ENCODE measurements at places on chromosomes 4 and X.

DNA sequence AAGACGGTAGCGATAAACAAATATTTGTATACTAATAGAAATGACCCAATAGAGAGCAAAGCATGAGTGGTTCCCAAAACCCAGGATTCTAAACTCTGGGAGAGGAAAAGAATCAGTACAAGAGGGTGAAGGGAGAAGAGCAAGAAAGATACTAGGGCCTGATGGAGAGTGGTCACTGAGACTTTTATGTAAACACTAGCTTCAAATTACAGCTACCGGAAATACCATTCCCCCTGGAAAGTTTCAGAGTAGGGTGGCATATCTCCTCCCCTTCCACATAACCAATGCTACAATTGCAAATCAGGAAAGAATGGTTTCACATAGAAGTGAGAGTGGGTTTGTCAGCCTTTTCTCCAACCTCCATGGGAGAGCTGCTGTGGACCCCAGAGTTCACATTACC is 77.1 kb downstream of the EIF4E start:
- peak; percentile 42 for DNase-seq

DNA sequence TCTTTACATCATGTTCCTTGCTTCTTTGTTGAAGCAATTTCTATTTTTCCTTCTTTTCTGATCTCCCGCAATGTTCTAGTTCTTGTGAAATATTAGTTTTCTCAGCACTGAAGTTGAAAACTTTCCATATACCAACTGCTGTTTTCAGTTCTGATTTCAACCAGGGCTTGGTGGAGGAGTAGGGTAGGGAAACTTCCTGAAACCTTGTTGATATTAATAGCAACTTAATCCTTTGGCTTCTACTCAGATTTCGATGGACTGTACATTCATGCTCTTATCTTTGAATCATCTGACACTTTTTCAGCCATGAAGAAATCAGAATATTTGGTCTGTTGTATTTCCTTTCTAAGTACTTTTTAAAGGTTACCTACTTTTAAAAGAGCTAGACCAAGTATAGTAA is 315.8 kb downstream of the RPA4 start:
- DNase-seq: no peak

DNA sequence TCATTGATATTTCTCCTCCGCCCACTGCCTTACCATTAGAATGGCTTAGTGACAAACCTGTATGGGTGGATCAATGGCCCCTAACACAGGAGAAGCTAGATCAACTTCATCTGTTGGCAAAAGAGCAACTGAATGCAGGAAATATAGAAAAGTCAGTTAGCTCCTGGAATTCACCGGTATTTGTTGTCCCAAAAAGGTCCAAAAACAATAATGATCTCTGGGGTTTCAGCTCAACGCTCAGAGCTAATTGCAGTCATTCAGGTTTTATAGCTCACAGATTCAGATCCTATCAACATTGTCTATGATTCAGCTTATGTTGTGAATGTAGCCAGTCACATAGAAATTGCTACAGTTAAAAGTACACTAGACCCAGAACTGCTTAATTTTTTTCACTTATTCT is 124.0 kb upstream of the ZCCHC13 start:
- no peak for DNase-seq

GRCh38 chrX:17164079-17164478 is 210.9 kb upstream of the NHS start:
- no peak for DNase-seq

GRCh38 chr4:162506253-162506652 is 342.5 kb upstream of the FSTL5 start:
- DNase-seq: peak; percentile 70

DNA sequence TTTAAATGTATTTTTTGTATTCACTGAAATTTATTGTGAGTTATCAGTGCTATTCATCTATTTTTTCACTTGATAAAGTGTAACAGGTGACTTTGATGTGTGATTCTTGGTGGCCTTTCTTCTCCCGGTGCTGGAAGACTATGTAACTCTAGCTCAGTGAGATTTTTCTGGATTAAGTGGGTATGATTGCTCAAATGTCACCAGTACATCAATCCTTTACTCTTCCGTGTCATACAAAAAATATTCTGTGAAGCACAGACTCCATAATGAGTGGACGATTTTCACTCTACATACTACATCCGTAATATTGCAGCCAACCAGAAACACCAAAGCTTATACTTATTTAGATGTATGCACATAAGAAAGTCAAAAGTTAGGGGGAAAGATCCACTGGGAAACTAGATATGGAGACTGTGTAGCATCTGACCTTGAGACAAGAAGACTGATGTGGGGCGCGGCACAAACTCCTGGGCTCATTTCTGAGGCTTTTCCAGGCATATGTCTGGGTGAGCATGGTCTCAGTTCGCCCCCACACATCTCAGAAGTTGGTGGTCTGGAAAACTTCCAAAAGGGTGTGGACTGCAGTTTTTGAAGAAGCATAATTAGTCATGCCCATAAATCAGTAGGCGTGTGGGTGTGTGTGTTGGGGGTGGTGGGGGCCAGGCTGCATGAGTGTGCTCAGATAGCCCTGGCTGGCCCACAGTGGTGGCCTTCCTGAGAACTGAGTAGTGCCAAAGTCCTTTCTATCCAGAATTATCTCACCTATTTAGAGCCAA is 53.9 kb upstream of the TENM3 start:
- peak; percentile 98 for DNase-seq

GRCh38 chr4:153611679-153612078 is 72.4 kb upstream of the TLR2 start:
- DNase-seq: peak; percentile 56

DNA sequence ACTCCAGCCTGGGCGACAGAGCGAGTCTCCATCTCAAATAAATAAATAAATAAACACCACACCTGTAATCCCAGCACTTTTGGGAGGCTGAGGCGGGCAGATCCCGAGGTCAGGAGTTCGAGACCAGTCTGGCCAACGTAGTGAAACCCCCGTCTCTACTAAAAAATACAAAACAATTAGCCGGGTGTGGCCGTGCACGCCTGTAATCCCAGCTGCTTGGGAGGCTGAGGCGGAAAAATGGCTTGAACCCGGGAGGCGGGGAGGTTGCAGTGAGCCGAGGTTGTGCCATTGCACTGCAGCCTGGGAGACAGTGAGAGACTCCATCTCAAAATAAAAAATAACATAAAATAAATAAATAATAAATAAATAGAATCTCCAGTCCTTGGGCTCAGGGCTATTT is 185.8 kb downstream of the SHOX start:
- DNase-seq: no peak

- no peak for DNase-seq
Observed at GRCh38 chr4:84497504-84498202, 1.4 kb downstream of the NKX6-1 start.

GRCh38 chr4:56469489-56470210 is 2.2 kb downstream of the SRP72 start:
- DNase-seq: no peak

- no peak for DNase-seq
Observed at GRCh38 chrX:85927740-85928139, 119.6 kb downstream of the CHM start.

GRCh38 chr4:153450544-153450917 is 15.6 kb upstream of the TMEM131L start:
- no peak for DNase-seq

- DNase-seq: no peak
Observed at GRCh38 chrX:112877771-112878173, 37.1 kb upstream of the AMOT start.

DNA sequence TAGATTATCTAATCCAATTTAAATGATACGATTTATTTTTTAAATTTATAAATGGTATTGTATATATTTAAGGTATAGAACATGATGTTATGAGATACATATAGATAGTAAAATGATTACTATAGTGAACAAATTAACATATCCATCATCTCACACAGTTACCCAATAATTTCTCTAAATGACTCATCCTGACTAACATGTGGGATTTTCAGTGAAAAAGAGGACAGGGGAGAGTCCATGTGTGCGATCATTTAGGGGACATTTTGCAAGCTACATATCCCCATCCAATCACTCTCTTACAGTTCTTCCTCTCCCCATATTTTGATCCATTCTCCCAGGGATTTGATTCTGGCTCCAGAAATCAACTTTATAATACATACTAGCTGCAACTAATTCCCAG is 88.2 kb downstream of the ABCB7 start:
- peak; percentile 2 for DNase-seq

DNA sequence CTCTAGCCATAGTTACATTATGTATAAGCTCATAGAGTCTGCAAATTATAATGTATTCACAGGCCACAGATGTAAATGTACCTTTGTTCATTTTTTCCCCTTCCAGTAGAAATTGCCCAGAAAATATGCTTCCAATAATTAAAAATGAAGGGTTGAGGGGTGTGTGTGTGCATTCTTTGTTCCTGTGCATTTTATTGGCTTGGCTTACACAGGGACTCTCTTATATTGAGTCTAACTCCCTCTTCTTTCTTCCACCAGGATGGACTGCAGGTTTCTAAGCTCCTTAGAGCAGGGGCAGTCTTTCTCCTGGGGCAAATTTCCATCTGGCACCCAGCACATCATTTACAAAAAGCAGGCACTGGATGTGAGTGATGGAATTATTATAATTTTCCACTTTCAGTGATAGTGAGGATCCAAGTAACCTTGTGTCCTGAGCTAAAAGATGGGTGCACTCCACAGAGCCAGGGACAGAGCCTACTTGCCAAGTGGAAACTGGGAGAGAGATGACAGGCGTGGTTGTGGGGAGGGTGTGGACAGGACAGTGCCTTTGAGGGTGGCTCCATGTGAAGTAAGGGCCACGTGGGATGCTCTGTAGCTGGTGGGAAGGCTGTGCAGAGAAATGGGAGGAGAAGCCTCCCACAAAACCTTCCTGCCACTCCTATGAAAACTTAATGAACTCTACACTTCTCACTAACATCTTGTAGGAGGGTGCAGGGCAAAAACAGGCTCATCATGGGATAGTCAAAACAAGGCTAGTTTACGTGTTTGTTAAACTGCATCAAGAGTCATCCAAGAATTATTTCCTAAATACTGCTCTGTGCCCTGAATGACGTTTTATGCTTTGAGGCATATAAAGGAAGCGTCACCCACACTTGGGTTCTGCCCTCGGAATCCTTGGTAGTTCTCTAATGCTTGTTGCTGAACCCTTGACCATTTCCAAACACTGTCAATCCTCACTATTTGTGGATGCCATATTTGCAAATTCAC is 16.0 kb downstream of the IGFBP7 start:
- DNase-seq: no peak

DNA sequence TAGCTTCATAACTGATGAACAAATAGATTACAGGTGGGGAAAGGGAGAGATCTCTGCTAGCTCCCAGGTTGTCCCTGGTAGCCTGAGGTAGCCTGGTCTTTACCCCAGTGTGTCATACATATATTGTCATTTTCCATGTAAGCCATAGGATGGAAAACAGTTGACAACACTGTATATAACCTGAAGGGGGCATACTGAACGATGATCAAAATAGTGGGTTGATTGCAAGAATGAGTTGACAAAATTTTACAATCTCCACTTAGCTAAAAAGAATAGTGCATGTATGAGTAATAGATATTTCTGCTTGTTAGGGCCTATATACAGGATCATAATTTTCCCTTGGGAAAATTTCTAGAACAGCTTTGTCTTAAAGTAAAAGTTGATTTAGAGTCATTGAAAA is 304.1 kb upstream of the HAND2 start:
- DNase-seq: no peak

DNA sequence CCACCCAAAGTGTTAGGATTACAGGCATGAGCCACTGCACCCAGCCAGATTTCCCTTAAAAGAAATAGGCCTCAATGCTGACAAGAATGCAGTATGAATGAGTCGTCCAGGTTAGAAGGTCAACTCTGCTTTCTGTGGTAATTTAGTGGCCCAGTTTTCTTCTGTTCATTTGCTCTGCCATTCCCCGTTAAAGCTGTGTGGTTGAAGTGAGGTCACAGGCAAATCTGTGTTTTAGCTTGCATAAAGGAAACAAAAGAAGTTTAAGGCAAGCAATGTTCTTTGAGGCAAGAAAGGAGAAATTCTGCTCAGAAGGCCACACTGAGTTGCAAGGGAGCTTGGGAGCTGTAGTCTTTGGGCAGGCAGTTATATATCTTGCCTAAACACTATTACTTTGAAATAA is 176.8 kb downstream of the LARP7 start:
- DNase-seq: peak; percentile 78

DNA sequence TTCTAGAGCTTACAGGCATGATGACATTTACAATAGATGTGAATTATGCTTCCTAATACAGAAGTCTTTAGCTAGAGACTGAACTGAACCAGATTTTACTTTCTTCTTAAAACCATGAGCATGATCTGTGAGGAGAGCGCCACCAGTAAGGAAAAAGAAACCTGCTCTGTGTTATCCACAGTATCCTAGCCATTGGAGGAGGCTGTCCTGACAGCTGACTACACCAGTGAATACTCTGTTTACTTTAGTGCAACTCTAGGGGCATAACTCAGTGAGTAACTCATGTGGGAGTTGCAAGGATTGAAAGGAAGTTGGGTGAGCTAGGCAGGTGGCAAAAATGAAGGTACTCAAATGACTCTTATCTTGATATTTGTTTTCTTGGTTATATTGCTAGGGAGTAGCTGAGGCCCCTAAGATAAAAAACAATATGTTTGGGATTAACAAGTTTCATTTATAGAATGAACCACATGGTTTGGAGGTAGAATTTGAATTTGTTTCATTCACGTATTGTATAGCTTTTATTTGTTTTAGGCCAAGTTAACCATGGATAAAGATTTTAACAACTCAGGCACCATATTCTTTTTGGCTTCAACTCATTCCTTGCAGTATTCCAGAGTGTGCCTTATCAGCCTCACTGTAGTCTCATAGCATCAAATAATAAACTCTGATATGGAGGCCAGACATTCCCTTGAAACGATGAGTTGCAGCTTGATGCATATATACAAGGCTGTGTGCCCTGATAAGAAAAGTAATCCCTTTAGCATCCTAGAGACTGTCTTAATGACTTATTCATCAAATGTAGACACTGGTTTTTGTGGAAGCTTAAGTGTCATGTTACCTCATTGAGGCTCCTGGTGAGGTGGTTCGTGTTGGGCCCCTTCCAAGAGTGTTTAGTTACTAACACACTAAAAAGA is 2.5 kb downstream of the BMP3 start:
- DNase-seq: no peak

DNA sequence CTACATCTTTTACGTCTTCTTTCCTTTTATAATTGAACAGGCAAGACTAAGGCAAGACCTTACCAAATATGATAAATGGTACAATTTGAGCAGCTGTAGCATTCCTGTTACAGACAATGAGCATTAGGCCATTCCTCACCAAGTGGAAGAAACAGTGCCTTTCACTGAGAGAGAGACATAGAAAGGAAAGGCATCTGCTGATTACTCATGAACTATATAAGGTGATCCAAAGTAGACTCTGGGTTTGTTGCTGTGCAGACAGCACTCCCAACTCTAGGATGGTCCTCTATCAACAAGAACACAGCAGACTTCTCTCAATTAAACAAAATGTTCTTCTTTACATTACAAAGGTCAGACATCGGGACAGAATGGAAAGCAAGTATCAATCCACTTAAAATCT is 91.9 kb downstream of the FAM13A start:
- no peak for DNase-seq

DNA sequence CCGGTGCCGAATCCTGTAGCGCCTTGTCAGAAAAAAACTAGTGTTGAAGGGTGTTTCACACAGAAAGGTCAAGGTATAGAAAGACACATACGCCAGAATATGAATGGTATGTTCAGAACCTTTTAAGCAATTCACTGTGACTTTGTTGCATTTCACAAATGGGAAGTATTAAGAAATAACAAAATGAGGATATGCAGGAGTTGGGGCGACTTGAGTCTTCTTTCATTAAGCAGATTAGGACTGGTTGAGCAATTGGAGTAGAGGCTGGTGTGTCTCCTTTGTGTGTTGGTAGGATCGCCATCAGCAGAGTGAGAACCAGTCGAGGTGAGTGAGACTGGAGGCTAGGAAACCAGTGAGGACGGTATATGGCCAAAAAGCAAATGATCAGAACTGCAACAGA is 1454.5 kb upstream of the TENM3 start:
- no peak for DNase-seq

Measured in fibroblast of upper back skin (primary cell).